ENCODE measurements at places on chromosomes 1 and 21.

- no peak for DNase-seq
Observed at GRCh38 chr1:99852648-99853047, 2.5 kb downstream of the AGL start.

DNA sequence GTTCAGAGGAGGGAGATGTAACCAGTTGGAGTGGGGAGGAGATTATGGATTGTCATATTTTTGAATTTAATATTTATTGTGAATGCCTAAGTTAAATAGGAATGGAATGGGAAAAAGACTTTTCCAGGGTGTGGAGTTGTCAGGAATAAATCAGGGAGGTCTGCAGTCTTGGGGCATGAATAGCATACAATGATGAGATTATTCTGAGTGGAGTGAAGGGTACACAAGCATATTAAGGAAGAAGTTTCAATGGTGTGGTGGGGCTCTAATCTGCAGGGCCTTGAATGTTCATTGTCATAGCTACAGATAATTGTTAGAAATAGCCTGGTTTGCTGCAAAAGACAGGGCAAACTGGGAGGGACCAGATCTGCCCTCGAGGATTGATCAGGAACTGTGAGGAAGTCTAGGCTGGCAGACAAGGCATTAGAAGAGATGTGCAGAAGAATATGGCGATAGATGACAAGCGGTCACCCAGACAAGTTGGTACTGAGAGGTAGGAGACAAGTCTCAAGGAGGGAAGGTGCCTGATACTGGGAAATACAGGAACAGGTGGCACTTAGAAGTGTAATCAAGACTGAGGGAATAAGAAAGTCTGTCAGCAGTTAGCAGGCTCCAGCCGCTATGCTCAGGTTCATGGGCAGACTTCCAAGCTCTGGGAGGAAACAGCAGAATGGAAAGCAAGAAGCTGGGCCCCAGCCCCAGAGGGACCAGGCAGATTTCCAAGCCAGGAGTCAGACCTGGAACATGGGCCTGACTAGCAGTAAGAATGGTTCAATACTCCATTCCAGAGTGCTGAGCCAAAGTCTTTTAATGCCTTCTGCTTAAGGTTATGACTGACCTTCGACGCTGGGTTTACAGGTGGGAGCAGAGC, 20.9 kb upstream of the RGL1 start:
- peak; percentile 67 for DNase-seq

DNA sequence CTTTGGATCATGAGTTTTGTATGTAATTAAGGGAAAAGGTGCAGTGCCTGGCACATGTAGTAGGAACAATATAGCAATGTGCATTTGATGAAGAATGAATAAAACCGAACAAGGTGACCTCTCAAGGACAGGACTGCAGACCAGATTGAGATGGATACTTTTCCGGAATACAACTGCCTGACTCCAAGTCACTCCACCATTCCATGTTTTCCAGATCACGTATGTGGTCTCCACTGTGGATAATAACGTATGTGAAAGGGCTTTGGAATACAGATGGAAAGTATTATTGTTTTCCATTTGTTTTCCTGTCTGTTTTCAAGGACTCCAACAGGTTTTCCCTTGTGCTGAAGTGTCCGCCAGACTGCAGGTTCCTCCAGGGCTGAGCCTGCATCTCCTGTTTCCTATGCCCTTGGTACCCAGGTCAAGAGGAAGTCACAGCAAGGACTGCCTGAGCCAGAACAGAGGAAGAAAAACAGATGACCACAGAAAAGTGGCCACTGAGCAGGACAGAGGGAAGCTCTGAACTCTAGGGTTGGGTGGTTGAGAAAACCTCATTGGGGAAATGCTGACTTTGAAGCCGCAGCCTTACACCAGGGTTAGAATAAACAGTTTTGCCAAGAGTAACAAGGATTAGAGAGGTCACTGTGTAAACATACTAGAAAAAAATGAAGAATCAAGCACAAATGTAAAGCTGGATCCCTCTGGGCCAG, 4.0 kb downstream of the CFAP45 start:
- peak; percentile 31 for DNase-seq

- DNase-seq, result no peak
Observed at GRCh38 chr1:157194731-157195520, 56.7 kb upstream of the ETV3 start.

GRCh38 chr1:152824964-152825363, 2.3 kb upstream of the LCE1A start:
- DNase-seq, result no peak

- peak; percentile 63 for DNase-seq
Observed at GRCh38 chr1:199512037-199512710, 515.3 kb upstream of the NR5A2 start.

GRCh38 chr1:207316141-207316540, 5.3 kb upstream of the CD55 start:
- peak; percentile 45 for DNase-seq

DNA sequence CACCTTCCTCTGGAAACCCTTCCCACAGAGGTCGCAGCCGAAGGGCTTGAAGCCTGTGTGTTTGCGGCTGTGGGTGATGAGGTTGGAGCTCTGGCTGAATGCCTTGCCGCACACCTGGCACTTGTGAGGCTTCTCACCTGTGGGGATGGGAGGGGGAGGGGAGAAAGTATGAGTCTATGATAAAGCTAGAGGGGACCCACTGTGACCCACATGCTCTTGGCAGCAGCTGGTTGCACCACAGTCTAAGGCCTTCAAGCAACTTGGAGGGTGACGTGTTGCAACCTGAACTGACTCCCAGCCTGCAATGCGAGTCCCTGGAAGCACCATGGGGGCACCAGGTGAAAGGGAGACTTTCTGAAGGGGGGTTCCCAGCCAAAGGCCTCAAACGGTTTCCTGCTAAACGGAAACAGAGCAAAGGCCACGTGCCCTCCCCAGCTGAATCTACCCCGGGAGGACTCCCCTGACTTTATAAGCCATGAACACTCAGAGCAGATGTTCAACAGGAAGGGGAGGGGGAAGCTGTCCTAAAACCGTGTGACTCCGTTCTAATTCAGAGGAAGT, 10.6 kb downstream of the GFI1 start:
- peak; percentile 13 for DNase-seq

DNA sequence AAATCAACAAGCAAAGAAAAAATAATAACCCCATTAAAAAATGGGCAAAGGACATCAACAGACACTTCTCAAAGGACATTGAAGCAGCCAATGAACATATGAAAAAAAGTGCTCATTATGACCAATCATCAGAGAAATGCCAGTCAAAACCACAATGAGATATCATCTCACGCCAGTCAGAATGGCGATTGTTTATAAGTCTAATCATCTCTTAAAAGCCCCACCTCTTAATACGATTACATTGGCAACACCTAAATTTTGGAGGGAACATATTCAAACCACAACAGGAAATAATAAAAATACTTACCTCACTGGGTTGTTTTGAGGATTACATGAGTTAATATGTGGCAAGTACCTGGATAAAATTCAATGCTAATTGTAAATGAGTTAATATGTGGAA, 57.1 kb upstream of the PLPPR4 start:
- DNase-seq, result no peak

DNA sequence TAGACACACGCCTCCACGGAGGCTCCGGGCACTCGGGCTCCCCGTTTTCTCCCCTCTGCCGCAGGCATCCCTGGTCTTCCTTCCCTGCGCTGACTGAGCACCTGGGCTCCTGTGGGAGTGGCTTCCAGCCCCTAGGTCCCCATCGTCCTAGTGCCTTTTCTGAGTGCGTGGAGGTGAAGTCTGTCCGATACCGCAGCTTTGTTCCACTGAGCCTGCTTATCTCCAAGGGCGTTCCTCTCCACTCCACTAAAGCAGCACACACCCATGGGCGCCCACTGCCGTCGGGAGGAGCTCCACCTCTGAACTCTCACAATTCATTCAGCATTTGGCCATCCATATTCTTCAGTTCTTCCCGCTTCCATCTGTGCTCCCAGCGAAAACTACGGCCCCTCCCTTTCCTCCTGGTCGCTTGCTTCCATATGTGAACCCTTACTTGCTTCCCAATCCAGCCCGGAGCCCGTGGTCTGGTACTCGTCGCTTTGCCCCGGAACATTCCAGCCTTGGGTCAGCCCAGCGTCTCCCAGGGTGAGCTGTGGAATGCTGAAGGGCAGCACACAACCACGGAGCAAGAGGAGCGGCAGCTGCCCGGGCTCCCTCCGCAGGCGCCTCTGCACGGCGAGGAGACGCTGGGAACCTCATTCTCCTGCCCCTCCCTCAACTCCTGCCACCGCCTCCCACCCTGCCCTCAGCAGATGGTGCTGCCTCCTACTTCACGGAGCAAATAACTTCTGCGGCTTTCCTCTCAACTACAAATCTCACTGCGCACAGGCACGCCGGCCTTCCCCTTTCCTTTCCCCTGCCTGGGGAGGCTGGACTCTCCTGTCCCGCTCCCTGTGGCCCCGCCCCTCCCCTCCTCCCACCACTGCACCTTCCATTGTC, 27.5 kb downstream of the ATP8B2 start:
- peak; percentile 56 for DNase-seq

GRCh38 chr1:65457868-65458267, 37.4 kb downstream of the LEPR start:
- no peak for DNase-seq

- no peak for DNase-seq
Observed at GRCh38 chr1:209168204-209168603, 415.3 kb upstream of the CAMK1G start.

DNA sequence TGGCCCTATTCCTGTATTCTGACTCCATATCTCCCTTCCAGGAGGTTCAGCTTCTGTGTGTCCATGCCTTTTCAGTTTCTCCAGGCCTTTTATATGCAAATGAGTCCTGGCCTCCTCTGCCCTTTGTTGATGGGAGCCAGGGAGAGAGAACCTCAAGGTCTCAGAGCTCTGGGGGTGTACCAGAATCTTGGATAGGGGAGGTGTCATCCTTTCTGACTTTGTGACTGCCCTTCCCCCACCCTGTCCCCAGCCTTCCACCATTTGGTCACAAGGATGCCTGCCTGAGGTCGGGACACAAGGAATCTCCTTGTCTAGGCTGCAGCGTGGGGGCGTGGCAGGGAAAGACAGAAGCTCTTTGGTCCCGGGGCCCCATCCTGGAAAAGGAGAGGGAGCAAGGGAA, 18.6 kb downstream of the LURAP1 start:
- no peak for DNase-seq

GRCh38 chr1:218284377-218284916, 646 bp upstream of the RRP15 start:
- no peak for DNase-seq

Measured in kidney (tissue), 22 donors.